ENCODE measurements at places on chromosomes 6 and 20.

DNA sequence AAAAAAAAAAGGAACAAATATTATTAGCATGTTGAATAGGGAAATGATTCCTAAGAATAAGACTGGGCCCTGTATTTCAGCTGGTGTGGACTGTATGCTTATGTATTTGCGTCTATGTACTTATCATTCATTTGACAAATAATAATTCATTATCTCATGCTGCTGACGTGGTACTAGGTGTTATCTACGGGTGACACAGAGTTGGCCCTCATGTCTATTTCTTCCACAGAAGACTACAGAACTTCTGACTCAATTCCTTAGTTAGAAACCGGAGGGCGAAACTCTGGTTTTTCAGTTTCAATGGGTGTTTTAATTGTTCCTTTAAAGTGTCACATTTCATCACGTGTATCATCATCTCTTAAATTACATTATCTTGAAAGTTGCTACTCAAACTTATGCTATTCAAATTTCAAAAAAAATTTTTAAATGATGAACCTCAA lies 305.9 kb downstream of the CLIC5 start:
- DNase-seq: no peak

GRCh38 chr6:90113389-90113788 lies 183.3 kb downstream of the BACH2 start:
- no peak for DNase-seq

DNA sequence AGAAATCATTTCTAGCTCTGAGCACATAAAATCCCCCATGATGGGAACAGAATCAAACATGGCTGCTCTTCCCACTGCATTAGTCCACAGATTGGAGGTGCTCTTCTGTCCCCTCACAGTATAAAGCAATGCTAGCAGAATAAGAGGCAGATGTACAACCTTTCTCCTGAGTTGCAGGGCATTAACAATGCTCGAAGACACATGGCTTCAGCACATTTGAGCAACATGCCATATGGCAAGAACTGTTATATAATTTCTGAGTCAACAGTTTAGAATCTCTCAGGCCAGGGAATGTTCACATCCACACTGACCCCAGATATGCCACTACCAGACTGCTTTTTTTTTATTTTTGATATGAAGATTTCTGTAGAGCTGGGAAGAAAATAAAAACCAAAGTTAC lies 119.6 kb downstream of the KIF13A start:
- no peak for DNase-seq

- no peak for DNase-seq
Measured at GRCh38 chr6:149254253-149254652, 63.3 kb upstream of the TAB2 start.

GRCh38 chr20:38128691-38129090 lies 36.4 kb downstream of the TGM2 start:
- no peak for DNase-seq

DNA sequence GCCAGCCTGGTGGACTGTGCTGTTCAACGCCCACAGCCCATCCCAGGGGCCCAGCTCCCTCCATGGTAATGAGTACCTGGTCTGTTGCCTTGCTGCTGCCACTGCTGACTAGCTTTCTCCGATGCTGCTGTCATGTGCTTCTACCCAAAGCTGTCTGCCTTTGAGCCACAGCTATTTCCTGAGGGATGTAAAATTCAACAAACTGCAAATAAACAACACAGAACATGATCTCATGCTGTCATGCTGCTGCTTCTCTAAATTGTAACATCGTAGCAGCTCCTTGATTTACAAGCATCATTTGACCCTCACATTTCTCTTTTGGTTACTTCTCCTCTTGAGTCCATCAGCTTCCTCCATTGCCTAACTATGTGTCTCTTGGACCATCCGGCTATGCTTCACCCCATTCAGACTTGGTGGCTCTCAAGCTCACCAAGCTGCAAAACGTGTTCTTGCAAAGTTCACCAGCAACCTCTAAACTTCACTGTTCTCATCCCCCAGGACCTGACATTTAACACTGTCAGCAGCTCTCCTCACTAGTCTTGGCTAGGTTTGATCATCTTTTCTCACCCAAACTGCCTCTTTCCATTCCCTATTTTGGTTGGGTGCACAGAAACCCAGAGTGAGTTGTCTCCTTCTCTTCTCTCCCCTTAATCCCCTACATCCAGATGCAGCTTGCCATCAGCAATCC lies 54.6 kb downstream of the FYN start:
- no peak for DNase-seq

DNA sequence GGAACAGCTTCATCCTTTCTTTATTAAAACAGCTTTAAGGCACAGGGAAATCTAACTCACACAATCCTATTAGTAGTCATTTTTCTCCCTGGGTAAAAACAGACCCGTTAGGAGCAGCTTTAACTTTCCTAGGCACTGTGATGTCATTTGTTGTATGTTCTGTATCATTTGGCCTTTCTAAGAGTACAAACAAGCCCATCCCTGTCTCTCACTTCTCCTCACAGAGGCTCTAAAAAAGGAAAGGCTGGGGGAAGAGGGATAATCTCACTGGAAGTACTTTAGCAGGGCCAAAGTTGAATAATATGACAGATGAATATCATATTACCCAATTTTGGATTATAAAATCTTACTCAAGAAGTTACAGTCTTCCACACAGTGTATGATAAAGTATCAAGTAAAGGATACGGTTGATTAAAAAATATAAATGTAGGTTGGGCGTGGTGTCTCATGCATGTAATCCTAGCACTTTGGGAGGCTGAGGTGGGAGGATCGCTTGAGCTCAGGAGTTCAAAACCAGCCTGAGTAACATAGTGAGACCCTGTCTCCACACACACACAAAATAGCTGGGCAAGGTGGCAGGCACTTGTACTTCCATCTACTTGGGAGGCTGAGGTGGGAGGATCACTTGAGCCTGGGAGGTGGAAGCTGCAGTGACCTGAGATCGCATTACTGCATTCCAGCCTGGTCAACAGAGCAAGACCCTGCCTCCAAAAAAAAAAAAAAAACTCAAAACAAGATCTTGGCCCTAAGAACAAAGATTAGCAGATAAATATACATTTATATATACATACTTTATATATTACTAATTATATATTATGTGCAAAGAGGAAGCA lies 7.9 kb downstream of the NUDT3 start:
- DNase-seq: no peak

DNA sequence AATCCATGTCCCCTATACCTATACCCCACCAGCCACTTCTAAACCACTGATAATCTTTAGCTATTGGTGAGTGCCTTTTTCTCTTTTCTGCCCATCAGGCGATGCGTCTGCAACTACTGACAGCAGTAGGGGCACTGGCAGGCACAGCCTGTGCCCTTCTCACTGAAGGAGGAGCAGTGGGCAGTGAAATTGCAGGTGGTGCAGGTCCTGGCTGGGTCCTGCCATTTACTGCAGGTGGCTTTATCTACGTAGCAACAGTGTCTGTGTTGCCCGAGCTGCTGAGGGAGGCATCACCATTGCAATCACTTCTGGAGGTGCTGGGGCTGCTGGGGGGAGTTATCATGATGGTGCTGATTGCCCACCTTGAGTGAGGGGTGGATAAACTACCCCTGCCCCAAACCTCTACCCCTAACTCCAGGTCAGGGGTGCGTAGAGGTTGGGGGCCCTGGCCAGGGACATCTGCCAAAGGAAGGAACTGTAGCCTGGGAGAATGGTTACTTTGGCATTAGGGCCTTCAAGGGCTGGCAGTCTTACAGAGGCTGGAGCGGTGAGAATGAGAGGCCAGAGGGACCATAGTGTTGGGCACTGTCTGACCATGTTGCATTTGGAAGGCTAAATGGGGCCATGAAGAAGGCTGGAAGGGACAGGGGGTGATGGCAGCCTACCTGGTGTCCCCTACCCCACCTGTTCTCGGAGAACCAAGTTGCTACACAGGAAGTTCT lies 851 bp upstream of the HSD17B8 start:
- DNase-seq: no peak

DNA sequence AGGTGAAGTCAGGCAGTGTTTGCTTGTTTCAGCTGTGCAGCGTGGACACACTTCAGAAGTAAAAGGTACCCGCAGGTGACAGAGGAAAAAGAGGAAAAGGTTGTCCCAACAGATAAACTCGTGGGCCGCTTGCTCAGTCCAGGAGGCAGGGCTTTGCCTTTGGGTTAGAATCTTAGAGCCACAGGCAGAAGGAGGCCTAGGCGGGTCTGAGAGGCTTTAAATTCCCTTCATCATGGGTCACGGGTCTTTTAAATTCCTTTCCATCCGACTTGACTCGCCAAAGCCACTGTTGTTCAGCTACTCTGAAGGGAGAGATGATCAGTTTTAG lies 48.2 kb downstream of the AGPAT4 start:
- DNase-seq: no peak

GRCh38 chr6:3750317-3751076 lies 1.0 kb downstream of the PXDC1 start:
- peak; percentile 48 for DNase-seq

- DNase-seq: no peak
Measured at GRCh38 chr6:90187437-90188121, 109.1 kb downstream of the BACH2 start.

- DNase-seq: no peak
Measured at GRCh38 chr6:130895516-130895915, 68.3 kb downstream of the SMLR1 start.

GRCh38 chr6:154520280-154520679 lies 9.8 kb upstream of the CNKSR3 start:
- DNase-seq: no peak

GRCh38 chr20:39619271-39619785 lies 657.2 kb downstream of the DHX35 start:
- no peak for DNase-seq

DNA sequence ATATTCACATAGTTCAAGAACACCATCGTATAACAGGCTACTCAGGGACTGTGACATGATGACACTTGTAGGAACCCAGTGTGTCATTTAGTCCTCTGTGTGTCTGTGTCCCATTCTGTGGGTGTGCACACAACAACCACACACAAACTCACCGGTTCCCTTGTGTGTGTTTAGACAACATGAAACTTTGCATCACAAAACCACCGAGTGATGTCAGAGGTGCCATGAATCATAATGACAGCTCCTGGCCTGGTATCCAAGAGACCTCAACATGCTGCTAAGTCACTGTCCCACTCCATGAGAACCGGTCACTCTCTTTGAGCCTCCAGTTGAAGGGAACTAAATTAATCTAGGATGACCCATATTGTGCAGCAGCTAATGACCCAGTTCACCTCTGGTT lies 421.3 kb downstream of the PREX1 start:
- DNase-seq: no peak

DNA sequence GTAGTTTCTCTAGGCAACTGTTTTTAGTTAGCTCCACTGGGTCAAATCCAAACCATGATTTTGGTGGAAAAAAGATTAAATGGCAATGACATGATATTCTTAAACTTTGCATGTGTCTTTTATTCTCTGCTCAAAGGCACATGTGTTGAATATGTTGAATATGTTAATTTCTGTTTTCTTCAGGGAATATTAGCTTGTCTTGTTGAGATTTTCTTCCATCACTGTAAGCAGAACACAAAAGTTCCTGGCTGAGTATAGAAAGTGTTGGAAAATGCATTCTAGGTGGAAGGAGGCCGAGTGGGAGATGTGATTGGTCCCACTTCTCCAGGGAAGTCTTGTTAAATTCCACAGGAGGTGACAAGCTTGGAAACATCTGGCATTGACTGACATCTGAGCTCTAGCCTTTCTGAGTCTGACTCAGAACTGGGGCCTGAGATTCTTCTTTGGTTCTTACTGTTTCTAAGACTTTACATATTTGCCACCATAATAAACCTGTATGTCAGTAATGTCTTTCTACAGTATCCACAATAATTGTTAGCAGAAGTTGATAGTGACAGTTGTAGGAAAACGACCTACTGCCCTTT lies 81.1 kb downstream of the LAMA4 start:
- no peak for DNase-seq

DNA sequence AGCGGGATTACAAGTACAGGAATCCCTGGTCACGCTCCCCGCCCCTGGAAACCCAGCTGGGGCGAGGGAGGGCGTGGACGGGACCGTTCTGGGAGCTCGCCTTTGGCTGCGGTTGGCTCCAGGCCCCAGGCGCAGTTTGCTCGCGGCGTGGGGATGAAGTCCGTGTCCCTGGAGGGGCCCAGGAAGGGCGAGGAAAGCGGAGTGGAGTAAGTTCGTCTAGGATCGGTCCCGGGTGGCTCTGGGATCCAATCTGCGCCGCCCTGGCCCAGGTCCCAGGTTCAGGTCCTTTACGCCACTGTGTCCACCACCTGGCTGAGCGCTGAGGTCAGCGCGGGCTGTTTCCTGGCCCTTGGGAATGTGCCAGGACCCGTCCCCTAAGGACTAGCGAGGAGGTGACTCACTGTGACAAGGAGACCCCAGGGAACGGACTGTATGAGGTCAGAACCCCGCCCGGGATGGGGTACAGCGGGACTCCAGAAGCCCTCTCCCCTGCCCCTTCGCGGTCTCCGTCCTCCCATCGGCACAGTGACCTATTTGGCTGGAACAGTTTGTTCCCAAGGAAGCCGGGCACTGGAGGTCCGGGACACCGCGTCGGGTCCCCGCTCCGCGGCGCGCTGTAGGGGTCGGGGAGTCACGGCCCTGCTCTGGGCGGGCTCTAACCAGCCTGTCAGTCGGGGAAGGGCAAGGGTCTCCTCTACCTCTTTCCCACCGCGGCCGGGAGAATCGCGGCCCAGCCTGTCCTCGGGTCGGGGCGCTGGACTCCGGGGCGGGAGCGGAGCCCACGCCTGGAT lies 724 bp downstream of the CDKN1A start:
- peak; percentile 16 for DNase-seq

DNA sequence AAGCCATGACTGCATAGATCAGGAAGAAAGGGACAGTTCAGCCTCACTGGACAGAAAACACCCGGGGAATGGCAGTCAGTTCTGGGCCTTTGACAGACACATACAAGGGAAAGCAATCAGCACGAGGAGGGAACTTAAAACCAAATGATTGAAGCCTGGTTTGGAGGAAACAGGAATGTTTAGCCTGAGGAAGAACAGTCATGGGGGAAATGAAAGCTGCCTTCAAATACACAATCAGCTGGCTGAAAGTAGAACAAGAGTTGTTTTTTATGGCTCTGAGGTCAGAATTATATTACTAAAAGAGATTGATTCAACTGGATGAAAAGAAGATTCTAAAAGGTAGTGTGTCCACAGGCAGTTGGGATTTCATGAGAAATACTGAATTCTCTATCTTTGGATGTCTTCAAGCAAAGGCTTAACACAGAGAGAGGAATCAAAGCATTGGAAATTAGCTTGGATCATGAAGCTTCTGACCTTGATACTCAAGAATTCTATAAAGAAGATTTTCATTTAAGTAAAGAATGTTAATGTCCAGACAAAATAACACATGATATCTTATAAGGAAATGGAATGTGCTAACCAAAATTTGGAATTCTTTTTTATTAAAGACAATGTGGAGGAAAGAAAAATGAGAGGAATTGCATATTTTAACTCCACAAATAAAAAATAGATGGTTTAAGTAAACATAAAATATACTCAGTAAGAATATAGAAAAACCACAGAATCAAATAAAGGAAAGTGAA lies 216.6 kb downstream of the IBTK start:
- no peak for DNase-seq

GRCh38 chr6:76706631-76707030 lies 634.2 kb upstream of the IMPG1 start:
- DNase-seq: no peak

- no peak for DNase-seq
Measured at GRCh38 chr20:41905199-41905598, 287.0 kb upstream of the CHD6 start.

GRCh38 chr6:33481192-33481591 lies 26.8 kb downstream of the ZBTB9 start:
- no peak for DNase-seq

- no peak for DNase-seq
Measured at GRCh38 chr6:84581494-84582259, 182.7 kb downstream of the TBX18 start.

- no peak for DNase-seq
Measured at GRCh38 chr6:159045801-159046200, 1.0 kb upstream of the TAGAP start.
